ENCODE measurements at places on chromosomes 16 and 17.

GRCh38 chr16:53022374-53022773 is 30.3 kb downstream of the CHD9NB start:
- DNase-seq = no peak

- peak; percentile 67 for DNase-seq
These were observed 8.1 kb upstream of the FLYWCH2 start for GRCh38 chr16:2874912-2875362.

DNA sequence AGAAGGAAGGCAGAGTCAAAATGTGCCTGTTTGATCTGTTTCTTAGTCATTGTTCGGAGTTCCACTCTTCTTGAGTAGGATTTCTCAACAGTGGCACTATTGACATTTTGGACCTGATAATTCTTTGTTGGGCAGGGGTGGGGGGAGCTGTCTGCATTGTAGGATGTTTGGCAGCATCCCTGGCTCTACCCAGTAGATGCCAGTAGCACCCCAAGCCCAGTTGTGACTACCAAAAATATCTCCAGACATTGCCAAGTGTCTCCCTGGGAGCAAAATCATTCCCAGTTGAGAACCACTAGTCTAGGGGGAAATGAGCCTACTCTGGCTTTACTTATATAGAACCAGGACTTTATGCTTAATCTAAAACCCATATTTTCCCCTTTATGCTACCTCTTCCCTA is 1.1 kb upstream of the GFOD2 start:
- no peak for DNase-seq

DNA sequence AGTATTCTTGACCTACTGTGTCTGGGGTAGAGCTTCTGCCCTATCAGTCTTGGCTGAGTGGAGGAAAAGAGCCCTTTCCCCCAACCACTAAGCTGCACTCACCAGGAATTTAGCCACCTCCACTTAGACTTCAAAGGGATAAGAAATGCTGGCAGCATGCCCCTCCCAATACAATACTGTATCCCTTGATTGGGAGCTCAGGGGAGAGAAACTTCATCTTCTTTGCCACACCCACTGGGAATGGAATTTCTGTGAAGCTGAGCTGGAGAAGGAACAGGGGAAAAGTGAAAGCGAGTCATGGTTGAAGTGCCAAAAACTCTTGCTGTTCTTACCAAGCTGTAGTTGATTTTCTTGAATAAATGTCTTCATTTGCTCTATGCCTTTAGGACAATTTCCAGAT is 68.8 kb downstream of the CEP112 start:
- no peak for DNase-seq

DNA sequence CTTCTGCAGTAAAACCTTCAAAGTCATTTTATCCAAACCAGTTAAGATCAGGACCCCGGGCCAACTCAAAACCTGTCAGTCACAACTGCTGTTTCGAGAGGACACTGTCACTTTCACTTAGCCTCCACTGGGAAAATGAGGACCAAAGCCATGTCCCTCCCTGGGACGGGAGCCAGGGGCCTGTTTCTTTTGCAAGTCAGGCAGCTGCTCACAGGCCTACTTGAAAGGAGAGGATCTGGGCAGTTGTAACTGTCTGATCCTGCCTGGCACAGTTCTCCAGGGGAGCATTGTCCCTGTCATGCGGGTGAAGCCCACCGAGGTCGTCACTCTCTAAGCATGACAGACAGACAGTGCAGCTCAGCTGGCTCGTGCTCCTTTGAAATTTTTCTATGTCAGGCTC is 276.2 kb downstream of the NPIPA8 start:
- no peak for DNase-seq

DNA sequence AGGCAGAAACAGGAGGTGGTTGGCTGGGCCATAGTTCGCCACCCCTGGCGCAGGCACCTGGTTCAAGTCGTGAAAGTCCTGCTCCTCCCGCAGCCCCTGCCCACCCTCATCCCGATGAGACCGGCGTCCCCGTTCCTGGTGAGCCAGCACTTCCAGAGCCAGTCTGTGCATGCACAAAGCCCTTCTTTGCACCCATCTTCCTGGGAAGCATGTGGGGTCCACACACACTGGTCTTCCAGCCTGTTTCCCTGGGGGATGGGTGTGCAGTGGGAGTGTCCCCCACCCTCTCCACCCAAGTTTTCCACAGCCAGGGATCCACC is 1.6 kb upstream of the ZG16B start:
- no peak for DNase-seq

GRCh38 chr16:52497067-52497816 is 49.7 kb downstream of the TOX3 start:
- DNase-seq = no peak
